CD4-positive, alpha-beta T cell treated with Interferon gamma for 1 hour (primary cell): ENCODE measurements at places on chromosomes 4 and X.

GRCh38 chrX:68532831-68533533 is 34.1 kb downstream of the YIPF6 start:
- no peak for DNase-seq

GRCh38 chr4:124262211-124263179 is 450.0 kb downstream of the ANKRD50 start:
- peak; percentile 6 for DNase-seq

- DNase-seq: no peak
Observed at GRCh38 chrX:19544693-19545305, 29.5 kb upstream of the MAP3K15 start.

- DNase-seq: no peak
Observed at GRCh38 chrX:111168314-111168713, 72.3 kb downstream of the PAK3 start.

DNA sequence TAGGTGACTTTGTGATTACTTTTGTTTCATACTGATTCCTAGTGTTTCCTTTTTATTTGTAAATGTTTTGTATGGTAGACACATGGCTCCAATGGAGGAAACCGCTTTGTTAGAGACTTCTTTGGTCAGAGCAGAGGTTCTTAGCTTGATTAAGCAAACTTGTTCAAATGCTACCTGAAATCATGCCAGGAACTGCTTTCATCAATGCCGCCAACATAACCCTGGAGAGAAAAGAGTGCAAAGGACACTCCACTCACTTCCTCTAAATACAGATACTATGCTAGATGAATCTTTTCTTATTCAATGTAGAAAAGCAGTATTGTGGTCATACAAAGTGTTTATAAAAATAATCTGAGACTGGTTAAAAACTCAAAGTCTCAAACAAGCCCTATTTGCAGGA is 25.7 kb upstream of the COX7B2 start:
- no peak for DNase-seq

DNA sequence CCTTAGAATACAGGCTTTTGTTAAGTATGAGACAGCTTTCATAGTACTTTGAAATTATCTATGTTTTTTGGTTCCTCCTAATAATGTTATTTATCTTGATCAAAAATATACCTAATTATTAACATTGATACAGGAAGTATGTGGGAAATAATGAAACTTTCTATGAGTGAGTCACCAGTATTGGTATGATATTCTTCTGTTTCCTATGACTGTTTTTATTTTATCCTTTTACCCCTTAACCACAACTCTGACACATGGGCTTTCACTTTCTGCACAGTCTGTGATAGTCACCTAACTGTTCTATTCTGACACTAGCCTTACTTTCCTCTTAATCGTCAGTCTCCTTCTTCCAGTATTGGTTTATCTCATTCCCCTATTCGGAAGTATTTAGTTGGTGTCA is 4.7 kb downstream of the THAP9 start:
- no peak for DNase-seq

- no peak for DNase-seq
Observed at GRCh38 chr4:69874507-69874906, 14.6 kb upstream of the SULT1E1 start.

DNA sequence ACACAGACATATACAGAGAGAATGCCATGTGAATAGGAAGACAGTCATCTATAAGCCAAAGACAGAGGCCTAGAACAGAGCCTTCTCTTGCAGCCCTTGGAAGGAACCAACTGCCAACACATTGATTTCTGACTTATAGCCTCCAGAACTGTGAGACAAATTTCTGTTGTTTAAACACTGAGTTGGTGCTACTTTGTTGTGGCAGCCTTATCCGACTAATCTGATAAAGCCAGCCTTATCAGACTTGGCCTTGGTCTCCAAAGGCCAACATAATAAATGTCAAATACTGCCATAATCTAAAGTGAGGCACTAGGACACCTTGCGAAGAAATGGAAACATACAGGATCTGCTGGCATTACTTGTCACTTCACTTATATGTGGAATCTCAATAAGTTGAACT is 24.3 kb upstream of the PRDX4 start:
- DNase-seq: no peak

- DNase-seq: no peak
Observed at GRCh38 chr4:173807347-173807746, 277.3 kb upstream of the HAND2 start.

GRCh38 chr4:108991551-108992328 is 228.9 kb upstream of the ETNPPL start:
- DNase-seq: no peak

GRCh38 chr4:10098780-10099160 is 17.8 kb downstream of the WDR1 start:
- DNase-seq: no peak

DNA sequence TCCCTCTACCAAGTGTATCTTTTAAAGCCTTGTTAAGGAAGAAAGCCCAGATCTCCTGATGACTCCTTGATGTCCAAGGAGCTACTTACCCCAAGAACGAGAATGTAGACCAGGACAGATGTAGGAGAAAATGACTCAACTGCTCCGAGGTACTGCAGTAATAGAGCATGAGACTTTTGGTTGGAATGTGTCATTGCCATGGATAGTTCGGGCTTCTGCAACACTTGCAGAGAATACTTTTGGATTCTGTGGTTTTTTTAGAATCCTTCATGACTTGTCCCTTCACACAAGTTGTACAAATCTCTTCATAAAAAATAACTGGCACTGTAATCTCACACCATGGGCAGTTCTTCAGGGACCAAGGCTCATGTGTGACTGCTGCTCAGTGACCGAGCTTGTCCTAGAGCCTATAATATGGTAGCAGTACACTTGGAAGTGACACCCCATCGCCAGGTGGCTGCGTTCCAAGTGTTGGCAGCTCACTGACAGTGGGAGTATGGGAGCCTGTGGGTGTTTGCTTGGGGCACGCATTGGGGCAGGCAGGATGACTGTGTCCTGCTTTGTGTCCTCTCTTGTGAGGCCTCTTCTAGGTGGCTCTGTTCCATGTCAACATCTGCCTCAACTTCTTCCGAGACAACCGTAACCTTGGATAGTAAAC is 87.9 kb upstream of the WDR1 start:
- no peak for DNase-seq

- DNase-seq: no peak
Observed at GRCh38 chrX:5957506-5957905, 271.2 kb downstream of the NLGN4X start.

GRCh38 chr4:40289366-40290188 is 45.6 kb upstream of the CHRNA9 start:
- DNase-seq: peak; percentile 24

DNA sequence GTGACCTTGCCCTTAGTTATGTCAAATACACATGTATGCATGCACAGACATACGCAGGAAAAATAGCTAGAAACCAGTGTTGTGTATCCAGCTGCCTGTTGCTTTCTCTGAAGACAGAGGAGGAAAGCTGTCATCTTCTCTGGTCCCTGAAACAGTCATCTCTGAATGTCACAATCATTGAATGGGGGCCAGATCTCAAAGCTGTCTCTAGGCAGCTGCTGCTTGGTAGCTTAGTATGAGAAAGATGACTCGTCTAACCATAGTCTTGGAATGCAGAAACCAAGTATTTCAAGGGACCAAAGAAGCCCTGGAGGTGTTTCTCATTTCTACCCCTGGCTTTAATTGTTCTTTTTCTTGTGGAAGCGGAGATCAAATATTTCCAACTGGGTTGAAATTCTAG is 4.0 kb downstream of the GRIA3 start:
- no peak for DNase-seq

GRCh38 chr4:127870688-127871087 is 10.0 kb upstream of the PLK4 start:
- no peak for DNase-seq

DNA sequence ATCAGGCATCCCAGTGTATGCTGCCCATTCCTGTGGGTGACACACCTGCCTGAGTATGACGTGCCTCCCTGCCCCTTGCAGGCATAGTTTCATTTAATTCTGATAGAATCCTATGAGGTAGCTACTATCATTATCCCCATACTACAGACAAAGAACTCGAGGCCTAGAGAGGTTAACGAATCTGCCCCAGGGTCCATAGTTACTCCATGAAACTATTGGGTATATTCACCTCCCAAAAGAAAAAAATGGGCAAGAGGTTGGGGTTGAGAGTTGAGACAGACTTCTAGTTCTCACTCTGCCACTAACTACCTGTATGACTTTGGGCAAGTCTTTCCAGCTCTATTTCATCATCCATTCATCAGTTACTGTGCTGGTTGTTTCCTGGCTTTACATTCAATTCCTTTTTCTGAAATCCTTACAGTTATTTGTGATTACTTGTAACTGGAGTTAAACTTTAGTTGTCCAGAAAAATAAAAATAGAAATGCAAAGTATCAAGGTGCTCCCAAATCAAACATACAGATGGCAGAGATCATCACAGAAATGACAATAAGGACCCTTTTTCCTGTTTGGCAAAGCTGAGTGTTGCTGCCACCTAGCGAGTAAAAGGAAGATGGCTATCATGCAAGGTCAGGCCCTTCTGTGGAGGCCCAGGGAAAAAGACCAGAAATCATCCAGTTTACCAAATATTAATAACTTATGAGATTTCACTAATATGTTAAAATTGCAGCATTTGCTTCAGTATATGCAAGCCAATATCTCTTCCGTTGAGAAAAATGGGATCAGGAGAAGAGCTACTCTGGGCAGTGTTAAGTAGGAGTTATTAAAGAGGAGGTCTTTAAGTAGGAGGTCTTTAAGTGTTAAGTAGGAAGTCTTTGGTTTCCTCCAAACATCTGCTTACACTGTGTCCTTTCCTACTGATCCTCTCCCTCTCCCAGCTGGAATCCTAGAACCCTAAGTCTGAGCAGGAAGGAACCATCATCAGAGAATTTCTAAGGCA is 17.1 kb upstream of the MAP7D3 start:
- DNase-seq: peak; percentile 24

DNA sequence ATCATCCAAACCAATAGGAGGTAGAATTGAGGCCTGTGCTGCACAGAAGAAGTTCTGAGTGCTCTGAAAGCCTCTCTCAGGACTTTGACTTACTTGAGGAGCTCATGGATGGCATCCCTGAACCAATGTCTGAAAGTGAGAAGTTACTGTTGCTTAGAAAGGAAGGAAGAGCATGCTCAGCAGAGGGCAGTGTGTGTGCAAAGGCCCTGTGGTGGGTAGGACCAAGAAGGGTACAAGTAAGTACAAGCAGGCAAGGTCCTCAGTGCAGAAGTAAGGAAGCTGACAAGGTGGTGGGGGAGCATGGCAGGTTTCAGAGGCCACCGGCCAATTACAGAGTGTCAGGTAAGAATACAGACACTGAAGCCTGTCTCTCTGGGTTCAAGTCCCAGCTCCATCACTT is 31.4 kb upstream of the LGI2 start:
- no peak for DNase-seq

DNA sequence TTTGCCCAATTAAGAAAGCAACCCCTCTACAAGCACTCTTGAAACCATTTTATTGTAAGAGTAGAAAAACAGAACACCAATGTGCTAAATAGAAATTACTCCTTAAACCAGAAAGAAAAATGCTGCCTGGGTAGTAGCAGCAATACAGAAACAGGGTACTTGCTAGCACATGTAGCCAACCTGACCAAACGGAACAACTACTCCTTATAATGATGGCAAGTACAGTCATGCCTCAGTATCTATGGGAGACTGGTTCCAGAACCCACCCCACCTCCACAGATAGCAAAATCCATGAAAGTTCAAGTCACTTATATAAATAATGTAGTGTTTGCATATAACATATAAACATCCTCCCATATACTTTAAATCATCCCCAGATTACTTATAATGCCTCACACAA is 168.8 kb downstream of the ATRX start:
- DNase-seq: no peak

GRCh38 chr4:71254451-71255012 is 84.3 kb upstream of the SLC4A4 start:
- no peak for DNase-seq

DNA sequence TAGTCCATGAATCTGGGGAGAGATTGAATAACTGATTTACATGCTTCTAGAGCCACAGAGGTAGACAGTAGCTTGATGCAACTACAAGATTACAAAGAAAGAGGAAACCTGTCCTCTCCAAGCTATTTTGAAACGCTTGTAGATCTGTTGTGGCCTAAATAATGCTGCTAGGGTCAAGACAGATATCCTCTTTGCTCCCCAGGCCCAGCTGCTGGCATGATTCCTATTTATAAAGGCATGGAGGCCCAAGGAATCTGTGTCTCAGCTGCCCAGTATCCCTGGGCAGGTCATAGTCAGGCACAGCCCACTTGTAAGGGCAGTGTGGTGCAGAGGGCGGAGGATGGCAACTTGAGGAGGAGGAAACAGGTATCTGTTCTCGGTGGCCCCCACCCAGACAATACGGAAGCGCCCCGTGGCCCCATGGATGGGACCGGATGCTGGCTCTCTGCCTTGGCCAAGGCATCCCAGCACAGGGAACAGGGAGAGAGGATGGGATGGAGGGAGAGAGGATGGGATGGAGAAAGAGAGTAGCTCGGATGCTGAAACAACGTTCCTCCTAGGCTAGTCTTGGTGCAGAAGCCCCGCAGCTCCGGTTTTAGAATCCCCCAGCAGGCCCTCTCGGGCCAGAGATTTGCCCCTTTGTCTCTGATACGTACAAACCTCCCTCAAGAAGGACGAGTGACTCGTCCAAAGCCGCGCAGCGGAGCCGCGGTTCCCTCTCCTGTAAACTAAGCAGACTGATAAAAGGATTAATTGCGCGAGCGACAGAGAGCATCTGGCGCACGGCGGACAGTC is 767 bp upstream of the SMIM20 start:
- peak; percentile 47 for DNase-seq

GRCh38 chr4:165478260-165478659 is 99.5 kb downstream of the CPE start:
- no peak for DNase-seq

DNA sequence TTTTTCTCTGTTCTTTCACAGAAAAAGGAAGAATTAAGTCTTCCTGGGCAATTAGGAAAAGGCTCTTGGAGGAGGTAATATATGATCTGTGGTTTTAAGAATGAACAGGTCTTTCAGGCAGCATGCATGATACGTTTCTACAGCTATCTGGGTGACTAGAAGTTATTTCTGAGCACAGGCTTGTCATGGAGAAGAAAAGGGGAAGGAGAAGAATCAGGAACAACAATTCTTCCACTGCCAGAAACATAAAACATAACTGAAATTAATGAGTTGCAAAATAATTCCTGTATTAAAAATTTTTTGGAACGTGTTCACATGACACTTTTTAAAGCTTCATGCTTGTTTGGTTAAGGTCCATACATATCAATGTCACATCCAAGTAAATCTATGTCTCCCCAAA is 17.7 kb upstream of the STIM2 start:
- DNase-seq: no peak

DNA sequence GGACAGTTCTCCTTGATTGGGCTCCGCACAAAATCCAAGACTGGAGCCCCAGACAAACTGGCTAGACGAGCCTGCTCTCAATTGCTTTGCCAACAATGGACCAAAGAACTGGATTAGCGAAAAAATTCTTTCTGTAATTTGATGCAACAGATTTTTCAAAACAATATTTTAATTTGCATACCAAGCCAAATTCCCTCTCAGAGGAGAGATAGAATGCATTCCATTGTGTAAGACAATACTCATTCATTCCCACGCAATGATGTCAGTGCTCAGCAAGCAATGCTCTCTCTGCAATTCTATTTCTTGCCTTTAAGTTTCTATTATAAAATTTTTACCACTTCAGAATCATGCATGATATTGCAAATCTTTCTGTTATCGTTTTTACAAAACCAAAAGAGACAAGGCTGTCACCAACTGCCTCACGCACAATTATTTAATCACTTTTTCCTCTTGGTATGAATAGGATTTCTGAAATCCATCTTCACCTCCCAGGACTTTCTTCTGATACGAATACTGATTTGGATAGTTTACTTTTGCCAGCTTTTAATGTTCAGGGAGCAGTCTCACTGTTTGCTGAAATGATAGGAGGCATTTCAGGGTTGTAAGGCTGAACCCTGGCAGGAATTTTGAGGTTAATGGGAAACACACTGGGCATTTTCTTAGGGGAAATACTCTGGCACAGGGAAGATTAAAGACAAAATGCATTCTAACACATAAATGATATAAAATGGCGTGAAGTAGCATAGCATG is 46.1 kb upstream of the HCCS start:
- no peak for DNase-seq
